ENCODE measurements at places on chromosomes 7 and 10.

- DNase-seq, result no peak
Measured at GRCh38 chr10:7123774-7124173, 287.1 kb downstream of the SFMBT2 start.

GRCh38 chr7:130922206-130923112 lies 188.5 kb upstream of the KLF14 start:
- DNase-seq, result no peak

GRCh38 chr7:98703916-98704315 lies 86.8 kb downstream of the NPTX2 start:
- no peak for DNase-seq

- no peak for DNase-seq
Measured at GRCh38 chr10:114239117-114239993, at the start of gene VWA2. TSS of gene VWA2 (plus strand) at chr10:114239254. CDS start at chr10:114248714, 9,460 bp downstream.

DNA sequence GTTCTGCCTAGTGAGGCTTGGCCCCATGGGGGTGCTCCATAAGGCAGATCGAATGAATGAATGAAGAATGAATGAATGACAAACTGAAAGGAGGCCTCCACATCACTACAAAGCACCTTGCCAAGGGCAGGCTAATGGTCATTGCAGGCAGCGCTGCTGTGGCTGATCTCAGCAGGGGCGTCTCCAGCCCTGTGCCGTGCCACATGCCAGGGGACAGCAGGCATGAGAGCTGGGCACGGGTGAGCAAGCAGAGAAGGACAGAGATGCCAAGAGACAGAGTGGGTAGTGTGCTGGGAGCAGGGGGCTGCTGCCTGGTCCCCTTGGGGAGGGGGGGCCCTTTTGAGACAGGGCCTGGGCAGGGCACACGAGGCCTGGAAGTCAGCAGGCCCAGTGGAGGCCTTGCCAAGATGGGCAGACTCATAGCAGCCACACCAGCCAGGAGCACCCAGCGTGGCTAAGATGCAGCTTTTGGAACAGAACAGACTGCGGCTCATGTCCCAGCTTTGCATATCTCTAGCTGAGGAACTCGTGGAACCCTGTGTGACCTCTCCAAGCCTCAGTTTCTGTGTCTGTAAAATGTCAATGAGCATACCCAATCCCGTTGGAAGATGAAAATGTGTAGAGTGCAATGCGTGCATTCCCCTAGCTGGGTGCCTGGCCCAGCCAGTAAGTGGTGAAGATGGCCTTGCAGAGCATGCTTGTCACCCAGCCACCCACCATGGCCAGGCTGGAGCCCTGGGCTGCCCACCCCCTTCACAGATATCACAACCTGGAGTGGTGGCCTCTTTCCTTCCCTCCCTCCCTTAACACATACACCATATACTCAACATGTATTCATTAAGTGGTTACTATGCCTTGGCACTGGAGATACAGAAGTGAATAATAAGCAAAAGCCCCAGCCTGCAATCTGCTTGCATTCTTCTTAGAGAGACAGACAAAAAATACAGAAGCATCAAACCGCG lies 61.1 kb upstream of the LRRC18 start:
- no peak for DNase-seq

- no peak for DNase-seq
Measured at GRCh38 chr7:140455743-140456142, 23.6 kb downstream of the MKRN1 start.

GRCh38 chr7:128923411-128923800 lies 12.9 kb upstream of the KCP start:
- no peak for DNase-seq

GRCh38 chr7:150716368-150716767 lies at the start of gene GIMAP1:
TSS of gene GIMAP1 (plus strand) at chr7:150716613. CDS start at chr7:150719048, 2,435 bp downstream.
- no peak for DNase-seq

- DNase-seq, result peak; percentile 15
Measured at GRCh38 chr7:67625257-67625737, 628.7 kb downstream of the TYW1 start.

DNA sequence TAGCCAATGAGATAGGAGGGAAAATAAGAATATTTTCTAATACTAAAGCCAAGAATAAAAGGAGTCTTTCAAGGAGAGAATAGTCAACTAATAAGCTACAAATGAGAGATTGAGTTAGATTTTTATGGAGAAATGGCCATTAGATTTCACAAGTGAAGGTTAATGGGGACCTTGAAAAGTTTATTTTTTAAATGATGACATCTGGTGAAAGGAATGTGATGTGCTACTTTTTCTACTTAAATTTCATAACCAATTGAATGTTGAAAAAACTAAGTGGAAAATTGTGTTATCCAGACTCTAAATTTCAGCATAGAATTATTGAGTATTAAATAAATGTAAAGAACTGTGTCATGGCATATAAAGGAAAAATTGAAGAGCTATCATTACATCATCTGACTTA lies 125.7 kb downstream of the TSPAN12 start:
- no peak for DNase-seq

DNA sequence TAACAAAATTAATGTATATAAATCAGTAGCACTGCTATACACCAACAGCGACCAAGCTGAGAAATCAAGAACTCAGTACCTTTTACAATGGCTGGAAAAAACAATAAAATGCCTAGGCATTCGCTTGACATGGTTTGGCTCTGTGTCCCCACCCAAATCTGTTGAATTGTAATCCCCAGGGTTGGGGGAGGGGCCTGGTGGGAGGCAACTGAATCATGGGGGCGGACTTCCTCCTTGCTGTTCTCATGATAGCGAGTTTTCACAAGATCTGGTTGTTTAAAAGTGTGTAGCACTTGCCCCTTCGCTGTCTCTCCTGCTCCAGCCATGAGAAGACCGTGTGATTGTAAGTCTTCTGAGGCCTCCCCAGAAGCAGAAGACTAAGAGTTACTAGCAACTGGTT lies 8.6 kb downstream of the ZNF786 start:
- no peak for DNase-seq

GRCh38 chr7:21746949-21747348 lies 198.8 kb downstream of the CDCA7L start:
- no peak for DNase-seq

DNA sequence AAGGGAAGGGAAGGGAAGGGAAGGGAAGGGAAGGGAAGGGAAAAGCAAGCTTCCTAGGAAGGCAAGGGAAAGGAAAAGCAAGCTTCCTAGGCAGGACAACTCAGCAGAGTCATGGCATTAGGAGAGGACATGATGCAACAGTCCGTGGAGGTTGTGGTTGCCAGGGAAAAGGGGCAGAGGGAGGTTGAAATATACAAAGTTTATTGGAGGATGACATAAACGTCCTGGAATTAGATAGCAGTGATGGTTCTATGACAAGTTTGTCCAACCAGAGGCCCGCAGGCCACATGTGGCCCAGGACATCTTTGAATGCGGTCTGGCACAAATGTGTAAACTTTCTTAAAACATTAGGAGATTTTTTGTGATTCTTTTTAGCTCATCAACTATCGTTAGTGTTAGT lies 59.8 kb upstream of the OPN4 start:
- DNase-seq, result no peak

DNA sequence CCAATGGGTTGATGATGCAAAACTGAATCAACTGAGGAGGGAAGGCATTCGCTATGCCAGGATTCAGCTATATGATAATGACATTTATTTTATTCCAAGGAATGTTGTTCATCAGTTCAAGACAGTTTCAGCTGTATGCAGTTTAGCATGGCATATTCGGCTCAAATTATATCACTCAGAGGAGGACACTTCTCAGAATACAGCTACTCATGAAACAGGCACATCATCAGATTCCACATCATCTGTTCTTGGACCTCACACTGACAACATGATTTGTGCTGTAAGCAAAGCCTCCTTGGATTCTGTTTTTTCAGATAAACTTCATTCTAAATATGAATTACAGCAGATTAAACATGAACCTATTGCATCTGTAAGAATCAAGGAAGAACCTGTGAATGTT lies 19.7 kb downstream of the TMEM60 start:
- no peak for DNase-seq

- DNase-seq, result no peak
Measured at GRCh38 chr7:45985902-45986301, 64.8 kb upstream of the IGFBP3 start.

DNA sequence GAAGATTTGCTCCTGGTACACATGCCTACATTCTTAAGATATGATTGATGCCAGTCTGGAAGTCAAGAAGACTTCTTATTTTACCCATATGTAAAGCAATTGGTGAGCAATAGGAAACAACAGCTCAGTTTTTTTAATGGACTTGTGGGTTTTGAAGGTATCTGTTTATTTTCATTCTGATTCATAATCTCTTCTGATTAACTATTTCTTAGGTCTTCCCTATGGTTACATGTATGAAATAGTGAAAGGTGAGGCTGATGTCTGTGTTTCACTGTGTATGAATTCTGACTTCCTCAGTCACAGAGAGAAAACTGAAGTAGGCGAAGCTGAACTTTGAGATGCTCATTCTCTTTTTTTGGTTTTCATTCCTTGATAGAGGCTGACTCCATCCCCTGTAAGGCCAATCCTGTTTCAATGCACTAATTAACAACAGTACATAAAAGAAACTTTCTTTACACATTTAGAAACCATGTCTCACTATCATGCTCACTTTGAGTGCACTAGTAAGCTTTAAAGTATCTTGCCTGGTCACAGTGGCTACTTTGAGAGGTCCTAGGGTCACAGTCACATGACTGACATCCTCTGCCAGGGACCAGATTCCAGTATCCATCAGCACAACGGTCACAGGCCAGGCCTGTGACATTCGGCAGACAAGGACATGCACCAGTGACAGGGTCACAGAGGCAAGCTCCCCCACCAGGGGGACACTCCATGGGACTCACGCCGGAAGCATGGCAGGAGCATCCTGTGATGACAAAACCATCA lies 59.5 kb upstream of the LAMB1 start:
- no peak for DNase-seq
